Stimulated activated CD4-positive, alpha-beta T cell treated with anti-CD3 and anti-CD28 coated beads, Interleukin-12 subunit alpha, Interleukin-12 subunit beta, amount 100 ng/mL, for 48 hours (primary cell): ENCODE measurements at places on chromosomes 6 and 20.

DNA sequence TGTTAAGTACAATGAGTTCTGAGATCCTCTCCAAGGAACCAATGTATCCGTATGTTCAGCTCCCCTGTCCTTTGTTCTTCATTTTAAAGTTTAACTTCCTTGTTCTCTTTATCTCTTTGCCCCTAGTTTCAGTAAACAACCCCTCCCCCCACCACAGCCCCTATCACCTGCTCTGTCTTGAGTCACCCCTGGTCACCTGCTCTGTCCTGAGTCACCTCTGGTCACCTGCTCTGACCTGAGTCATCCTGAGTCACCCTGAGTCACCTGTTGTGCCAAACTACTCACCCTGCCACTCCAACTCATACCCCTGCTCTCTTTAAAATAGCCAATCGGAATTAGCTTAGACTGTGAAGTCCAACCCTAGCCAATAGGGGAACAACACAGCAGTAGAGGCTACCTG lies 288.7 kb upstream of the CDYL start:
- no peak for DNase-seq

DNA sequence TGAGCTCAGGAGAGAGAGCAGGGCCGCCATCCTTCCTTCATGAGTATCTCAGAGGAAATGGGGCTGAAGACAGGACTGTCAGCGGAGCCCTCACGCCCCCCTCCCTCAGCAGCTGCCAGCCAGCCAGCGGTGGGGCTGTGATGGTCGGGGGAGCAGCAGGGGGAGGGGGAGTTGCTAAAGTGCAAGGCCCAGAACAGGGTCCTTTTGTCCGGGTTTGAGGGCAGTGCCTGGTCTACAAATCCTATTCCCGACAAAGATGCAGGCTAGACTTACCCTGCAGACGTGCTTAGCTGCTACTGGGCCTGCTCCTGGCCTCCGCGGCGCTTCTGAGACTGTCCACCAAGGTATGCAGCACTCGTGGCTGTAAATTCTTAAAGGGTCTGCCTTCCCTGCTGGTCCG lies 593.4 kb upstream of the CDH4 start:
- no peak for DNase-seq

DNA sequence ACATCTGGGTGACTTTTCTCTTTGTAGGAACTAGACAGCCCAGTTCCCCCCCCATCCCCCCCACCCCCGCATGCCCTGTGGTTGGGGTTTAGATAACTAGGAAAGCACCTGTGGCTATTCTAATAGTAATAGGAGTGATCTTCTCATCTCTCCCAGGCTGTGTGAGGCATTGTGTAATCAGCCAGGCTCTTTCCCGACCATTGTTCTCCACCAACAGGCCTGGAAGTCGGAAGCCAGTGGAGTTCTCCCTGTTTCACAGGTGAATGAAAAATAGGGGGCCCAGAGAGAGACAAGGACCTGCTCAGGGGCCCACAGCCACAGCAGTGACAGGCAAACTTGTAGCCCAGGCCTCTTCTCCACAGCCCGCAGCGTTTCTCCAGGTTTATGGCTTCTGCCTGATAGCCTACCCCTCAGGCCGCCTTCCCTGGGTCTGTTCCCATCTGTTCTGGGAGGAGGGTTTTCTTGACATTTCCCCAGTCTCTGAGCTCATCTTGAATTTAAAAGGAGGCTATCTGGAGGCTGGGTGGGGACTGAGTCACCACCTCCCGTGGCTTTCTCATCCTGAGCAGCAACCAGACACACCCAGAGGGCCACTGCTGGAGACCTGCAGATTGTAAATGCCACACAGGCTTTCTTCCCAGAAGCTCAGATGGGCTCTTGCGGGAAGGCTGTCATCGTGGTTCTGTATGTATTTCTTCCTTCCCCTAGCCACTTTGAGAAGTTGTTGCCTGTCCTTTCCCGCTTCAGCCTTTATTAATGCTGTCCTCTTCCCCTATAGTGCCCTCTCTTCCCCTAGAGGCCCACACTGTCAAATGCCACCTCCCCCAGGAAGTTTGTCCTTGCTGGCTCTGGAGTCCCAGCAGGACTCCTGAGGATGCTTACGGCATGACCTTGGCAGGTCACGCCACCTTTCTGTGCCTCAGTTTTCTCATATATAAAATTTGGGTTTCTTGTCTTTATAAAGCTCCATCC lies 75.9 kb upstream of the MYL9 start:
- peak; percentile 44 for DNase-seq

GRCh38 chr6:42136508-42137193 lies 5.8 kb downstream of the C6orf132 start:
- DNase-seq: peak; percentile 9

DNA sequence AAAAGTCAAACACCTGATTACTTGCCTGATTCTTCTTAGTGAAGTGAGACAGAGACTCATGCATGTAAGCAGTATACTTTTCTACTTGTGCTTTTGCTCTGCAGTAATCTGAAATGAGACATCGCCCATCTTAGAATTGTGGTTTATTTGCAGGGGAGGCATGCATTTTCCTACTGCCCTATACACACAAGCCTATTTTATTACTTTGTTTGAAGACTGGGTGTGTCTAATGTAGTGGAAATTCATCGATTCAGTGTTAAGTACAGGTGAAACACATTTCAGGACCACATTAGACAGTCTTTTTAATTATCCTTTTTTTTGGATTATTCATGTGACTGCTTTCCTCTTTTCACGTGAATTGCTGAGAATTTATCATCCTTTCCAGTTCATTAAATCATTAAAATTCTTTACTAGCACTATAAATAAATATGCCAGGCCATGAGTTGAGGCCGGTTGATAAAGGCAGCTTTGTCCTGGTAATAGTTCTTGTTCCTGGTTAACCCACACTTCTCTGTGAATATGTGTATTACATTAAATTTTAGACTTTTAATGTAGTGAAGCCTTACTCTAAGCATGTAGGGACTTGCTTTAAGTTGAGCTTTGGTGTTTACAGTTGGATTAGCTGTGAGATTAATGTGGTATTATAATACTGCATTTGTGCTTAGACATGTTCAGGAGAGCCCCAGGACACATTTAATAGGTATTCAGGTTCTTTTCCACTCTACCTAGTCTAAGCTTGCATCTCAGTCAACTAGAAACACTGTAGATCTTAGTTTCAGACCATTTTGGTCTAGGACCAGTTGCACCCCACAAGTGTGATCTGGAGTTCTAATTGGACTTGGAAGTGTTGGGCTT lies 10.8 kb upstream of the BTBD3 start:
- DNase-seq: no peak

DNA sequence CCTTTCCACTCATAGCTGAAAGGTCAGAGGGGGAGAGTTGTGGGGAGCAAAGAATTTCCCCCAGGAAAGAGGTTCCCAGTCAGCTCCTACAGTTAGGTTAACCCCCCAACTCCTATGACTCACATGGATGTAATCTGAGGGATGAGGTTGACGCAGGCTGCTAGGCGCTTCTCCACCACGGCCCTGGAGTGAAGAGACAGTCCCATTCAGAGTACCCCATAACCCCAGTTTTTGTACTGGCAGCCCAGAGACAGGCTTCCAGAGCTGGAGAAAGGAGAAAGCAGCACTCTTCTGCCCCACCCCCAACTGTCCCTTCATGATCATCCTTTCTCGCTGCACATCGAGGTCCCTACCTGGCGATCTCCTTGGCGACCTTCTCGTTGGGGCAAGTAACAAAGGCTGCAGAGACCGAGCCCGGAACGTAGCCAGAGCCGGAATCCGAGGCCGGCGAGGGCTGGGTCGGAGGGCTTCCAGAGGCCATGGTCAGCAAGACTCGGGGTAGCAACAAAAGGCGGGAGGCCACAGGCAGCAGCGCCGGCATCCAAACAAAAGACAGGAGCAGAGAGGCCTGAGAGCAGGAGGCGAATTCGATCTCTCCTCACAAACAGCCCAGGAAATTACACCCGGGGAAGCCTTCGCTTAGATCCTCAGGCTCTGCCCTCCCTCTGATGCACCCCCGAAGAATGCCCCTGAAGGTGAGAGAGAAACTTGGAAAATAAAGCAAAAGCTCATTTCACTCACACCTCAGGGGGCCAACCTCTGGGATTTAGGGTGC lies 592 bp downstream of the CUTA start:
- DNase-seq: no peak

- no peak for DNase-seq
These were observed 41.6 kb downstream of the IBTK start for GRCh38 chr6:82205930-82206392.

DNA sequence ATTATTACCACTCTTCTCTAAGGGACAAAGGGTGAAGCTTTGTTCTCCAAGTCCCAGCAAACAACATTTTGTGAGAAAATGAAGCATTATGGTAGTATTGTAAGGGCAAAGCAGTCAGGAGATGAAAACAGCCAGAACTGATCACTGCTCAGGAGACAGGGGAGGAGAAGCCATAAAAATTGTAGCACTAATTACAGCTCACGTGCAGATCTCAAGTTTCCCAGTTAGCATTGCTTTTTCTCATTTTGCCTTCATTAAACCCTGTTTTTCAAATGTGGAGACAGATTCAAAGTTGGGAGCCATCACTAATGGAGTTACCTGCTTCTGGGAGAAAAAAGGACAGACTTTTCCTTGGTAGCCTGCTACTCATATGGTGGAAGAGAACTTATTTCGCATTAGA lies 210.9 kb upstream of the PDE10A start:
- DNase-seq: no peak

DNA sequence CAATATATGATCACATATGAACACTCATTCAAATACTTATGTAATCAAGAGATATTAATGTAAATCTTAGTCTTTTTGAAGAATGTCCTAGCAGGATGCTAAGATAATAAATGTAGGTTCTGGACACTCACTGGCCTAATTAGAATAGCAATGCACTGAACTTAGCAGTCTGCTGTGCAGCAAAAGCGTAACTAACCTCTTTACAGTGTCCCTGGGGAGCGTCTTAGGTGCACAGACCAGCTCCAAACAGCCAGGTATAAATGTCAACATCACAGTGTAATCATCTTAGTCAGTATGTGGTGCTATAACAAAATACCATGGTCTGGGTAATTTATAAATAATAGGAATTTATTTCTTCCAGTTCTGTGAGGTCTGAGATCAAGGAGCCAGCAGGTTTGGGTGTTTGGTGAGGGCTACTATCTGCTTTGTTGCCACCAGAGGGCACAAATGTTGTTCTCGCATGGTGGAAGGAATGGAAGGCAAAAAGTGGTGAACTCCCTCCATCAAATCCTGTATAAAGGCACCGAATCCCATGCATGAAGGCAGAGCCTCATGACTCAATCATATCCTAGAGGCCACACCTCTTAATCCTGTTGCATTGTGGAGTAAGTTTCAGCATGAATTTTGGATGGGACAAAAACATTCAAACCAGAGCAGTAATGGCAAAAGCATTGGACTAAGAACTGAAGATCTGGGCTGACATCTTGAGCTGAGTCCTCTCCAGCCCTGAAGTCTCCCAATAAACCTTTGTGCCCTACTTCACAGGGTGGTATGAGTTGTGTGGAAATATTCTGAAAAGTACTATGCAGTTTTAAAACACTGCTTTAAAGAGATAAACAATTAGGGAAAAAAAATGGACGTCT lies 41.8 kb upstream of the FOXO3 start:
- no peak for DNase-seq

DNA sequence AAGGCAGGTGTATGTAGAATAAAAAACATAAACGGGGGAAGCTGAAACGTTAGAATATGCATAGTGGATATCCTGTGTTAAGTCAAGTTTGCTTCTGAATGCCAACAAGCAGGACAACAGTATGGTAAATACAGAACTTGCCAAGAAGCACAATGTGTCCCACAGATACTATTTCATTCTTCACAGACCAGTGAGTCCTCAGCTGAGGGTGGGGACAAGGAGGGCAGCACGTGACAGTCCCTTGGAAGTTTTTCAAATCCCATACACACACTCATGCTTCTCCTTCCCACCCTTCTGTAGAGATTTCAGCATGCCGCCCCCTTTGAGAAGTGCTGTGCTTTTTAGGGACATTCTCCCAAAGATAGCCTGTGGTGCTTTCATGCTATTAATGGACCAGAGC lies 268.5 kb upstream of the ECI2 start:
- DNase-seq: no peak

DNA sequence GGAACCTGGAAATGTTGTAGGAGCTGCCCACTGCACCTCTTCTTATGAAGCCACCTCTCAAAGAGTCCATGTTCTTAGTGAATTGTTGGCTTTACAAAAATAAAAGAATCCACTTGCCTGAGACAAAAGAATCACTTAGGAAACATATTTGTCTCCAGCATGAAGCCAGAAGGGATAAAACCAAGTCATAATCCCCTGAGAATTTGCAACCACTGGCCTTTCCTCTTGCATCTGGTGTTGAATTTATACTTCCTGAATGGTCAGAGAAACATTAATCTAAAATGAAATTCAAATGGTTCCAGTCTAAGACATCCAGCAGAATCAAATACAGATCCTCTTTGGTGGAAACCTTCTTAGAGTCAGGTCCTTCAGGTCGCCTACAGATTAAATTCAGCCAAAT lies 192.5 kb upstream of the ECI2 start:
- no peak for DNase-seq

DNA sequence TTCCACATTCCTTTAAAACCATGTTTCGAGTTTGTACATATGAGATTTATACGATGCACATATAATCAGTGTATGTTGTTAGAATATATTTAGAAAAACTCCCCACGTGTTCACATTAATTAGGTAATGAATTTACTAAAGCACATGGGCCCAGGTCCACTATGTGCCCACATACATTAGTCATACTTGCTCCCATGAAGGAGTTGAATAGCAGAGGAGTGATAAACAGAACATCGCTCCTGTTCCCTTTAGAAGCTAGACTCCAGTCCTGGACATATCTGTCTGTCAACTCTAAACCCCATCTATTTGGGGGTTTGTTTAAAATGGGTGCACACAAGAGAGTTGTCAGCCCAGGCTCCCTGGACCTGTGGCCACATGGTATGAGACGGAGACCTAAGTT lies 108.1 kb upstream of the TIAM2 start:
- no peak for DNase-seq

GRCh38 chr20:32483351-32484224 lies 101.5 kb downstream of the NOL4L start:
- DNase-seq: no peak

- no peak for DNase-seq
These were observed 416 bp downstream of the PTPRK start for GRCh38 chr6:128519931-128520435.

DNA sequence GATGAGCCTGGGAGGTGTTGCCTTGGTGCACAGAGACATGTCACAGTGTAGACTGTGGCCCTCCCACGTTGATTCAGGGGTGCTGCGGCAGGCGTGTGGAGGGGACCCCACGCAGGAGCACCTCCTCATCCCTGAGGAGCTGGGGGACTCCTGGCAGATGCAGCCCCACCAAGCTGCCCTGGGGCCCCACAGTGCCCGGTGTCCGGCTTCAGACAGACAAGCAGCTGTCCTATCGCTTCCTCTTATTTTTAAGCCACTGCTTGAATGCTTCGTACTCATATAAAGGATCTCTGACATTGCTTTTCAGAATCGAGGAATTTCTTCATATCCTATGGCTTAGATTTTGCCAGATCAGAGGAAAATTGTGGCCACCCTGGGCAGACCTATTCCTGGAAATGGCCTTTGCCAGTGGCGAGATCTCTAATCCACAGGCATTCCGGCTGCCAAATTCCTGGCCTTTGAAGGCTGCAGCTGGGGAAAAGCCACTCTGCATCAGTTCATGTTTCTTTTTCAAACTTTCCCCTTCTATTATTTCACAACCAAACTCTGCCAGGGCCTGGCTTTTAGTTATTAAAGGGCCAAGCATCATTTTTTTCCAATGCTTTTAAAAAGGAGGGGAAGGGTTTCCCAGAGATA lies 337.0 kb downstream of the THBS2 start:
- DNase-seq: no peak
